ENCODE measurements at places on chromosomes 3 and 15.
A peak's percentile ranks its signal among the peaks of the same experiment; 100 is the strongest.

DNA sequence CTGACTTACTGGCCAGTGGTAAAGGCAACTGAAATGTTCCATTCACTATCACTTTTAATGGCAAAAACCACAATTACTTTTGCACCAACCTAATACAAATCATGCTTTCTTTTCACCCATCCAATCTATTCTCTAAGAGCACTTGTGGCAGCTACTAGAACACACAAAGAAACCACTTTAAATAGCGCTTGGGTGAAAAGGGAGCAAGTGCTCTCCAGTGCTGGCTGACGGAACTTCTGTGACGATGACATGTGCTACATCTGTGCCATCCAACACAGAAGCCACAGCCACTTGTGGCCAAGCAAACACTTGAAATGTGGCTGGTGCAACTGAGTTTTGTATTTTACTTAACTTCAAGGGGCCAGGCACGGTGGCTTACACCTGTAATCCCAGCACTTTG, 18.9 kb downstream of the SH3BP5 start:
- no peak for DNase-seq

- DNase-seq: no peak
These were observed 82.3 kb upstream of the AGTR1 start for GRCh38 chr3:148615382-148615781.

DNA sequence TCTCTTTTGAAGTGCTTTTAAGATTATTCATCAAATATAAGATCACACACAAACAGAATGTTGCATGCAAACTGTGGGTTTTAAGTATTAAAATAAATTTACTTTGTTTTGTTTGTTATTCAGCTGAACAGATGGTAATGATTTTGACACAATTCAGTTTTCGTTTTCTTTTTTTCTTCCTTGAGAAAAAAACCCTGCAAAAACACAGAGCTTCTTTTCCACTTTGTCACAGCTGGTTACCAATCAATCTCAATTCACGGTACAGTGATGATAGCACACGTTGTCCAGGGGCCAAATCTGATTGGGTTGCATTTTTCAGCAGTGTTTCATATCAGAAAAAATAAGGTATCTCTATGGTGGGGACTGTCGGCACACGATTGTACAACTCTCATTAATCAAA, 473.6 kb downstream of the ROBO2 start:
- DNase-seq: no peak

DNA sequence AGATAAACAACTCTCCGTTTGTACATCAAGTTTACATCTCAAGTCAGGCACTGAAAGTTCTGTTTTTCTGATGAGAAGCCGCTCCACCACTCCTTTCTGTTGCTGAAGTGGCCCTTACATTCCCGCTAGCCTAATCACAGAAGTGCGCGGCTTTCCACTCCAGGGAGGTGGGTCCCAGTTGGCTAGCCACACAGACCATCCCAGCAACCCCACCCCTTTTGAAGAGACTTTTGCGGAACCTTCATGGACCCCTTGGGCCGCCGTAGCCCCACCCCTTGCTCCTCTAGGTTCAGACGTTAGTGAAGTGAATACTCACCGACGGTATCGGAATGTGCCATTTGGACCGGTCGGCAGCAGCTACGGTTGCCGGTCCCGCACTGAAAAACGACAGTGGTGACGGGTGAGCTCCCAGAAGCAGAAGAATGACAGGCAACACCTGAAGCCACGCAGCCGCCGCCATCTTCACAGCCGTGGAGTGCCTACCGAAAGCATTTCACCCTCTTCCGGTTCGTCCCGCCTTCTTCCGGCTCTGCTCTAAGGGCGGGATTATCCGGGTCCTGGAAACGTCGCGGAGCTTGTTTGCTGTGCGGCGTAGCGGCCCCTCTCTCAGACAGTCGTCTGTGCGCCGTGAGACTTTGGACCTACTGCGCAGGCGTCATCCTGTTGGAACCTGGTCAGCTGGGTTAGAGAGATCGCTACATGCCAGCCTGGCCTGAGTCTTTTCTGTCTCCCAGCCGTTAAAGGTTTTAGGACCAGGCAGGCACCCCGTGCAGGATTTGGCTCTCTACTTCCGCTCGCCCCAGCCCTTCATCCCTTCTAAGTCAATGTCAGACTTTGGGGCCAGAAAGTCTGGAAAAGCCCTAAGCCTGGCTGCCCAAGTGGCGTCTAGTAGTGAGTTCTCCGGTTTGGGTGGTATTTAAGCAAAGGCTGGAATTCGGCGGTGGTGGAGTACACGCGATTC, at the start of the genes GANC and TMEM87A:
TSS of gene GANC (plus strand) at position 263 of the 961 bp plus-strand sequence. CDS start 1,281 bp downstream, outside the sequence.
TSS of gene TMEM87A (minus strand) at position 495 of the 961 bp plus-strand sequence. CDS start at position 460, 35 bp downstream.
- DNase-seq: peak; percentile 99

DNA sequence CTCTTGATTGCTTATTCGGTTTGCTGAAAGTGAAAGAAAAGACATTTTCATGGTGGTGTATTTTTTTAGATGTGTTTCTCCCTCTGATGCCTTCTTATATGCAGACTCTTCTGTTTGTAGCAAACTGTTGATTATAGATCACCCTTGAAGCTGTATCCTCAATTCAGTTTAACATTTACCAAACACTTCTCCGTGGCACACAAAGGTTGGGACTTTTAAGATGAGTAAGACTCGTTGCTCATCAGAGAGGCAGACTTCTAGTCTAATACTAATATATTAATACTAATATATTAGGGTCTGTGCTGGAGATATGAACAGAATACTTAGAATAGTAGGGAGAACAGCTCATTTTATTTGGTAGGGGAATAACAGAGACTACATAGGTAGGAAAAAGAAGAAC, 32.8 kb downstream of the RASA2 start:
- no peak for DNase-seq

DNA sequence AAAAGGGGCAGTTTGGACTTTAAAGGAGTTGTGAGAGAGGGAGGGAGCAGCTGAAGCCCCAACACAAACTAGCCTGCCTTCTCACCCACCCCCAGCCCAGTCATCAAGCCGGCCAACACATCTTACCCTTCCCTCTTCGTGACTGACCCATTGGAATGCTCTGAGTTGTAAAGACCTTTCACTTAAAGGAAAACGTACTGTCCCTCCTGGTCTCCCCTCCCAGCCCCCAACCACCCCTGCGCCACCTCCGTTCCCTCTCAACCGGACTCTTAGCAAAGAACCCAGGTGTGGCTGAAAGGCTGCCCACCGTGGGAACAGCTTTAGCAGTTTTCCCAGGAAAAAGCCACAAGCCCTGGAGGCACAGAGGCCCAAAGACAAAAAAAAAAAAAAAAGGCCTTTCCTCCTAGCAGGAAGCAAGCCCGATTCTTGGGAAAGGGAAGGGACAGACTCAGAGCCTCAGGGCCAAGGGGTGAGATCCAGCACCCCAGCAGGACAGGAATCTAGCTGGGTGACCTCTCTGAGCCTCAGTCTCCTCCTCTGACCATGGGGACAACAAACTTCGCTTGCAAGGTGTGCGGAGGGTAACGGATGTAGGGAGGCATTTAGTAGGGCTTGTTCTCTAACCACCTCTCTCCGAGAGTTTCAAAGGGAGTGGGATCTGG, 2.4 kb downstream of the CYP11A1 start:
- DNase-seq: no peak

DNA sequence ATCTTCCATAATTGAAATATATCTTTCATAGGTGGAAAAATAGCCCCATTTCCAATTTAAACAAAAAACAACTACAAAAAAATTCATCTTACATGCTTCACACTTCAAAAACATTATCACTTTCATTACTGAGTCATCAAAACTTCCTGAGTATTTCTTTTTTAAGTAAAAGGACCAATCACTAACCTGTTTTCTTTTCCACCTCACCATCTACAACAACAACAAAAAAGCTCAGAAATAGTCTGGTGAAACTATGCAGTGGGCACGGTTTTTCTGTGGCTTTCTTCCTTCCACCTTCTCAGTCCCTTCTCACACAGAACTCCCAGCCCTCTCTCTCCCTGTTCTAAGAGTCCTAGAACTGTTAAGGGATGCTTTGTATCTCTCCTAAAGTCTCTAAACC, 20.3 kb upstream of the TNIK start:
- no peak for DNase-seq

DNA sequence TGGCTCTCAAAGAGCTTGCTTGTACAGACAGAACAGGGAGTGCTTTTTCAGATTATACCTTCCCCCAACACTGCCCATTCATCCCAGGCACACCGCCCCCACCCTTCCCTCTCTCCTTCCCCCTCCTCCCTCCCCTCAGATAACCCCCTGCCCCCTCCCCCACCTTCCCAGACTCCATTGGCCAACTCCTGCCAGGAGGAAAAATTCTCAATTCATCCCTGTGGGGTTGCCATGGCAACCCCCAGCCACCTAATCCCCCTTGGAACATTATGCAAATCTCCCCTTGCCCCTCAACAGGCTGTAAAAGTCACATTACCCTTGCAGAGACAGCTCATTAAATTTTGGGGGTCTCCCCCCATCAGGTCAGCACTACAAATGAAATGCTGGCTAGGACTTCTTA, 14.3 kb downstream of the TLE3 start:
- no peak for DNase-seq

GRCh38 chr15:52730173-52730572, 51.0 kb upstream of the ATOSA start:
- DNase-seq: no peak

DNA sequence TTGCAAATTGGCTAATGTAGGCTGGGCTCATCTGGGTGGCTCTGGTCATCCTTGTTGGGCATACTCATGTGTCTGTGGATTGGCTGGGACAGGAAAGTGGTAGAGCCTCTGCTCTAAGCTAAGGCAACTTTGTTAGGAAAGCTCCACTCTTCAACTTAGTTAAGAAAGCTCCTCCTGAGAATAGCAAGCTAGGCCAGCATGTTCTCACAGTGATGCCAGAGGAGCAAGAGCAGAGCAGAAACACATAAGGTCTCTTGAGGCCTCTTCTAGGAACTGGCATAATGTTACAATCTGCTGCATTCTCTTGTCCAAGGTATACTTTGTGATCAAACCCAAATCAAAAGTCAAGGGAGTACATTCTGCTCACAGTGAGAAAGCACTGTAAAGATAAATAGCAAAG, 158.6 kb upstream of the RORA start:
- DNase-seq: no peak

DNA sequence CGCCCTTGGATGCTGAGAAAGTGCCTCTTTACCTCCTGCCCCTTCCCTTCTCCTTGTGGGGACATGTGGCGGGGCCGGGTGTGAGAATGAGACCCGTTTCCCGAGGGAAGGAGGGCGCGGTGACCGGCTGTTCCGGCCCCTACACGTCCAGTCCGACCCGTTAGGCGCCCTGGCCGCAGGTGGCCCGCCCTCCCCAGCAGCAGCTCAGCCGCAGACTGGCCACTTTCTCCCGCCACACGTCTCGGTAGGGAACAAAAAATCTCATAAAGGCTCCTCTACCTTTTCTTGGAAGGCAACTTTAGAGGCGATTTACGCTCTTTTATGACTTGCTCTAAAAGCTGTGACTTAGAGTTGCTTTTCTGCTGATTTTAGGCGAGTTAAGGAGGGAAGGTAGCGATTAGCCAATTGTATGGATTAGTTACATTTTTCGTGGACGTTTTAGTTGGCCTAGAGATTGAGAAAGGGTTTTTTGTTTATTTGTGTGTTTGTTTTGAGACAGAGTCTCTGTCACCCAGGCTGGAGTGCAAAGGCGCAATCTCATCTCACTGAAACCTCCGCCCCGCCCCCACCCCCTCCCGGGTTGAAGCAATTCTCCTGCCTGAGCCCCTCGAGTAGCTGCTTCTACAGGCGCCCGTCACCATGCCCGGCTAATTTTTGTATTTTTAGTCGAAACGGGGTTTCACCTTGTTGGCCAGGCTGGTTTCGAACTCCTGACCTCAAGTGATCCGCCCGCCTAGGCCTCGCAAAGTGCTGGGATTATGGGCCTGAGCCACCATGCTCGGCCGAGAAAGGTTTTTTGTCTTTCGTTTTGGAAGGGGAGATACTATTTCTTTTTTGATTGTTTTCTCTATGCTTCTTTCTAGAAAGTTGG, 8.3 kb upstream of the PGPEP1L start:
- no peak for DNase-seq

- no peak for DNase-seq
These were observed 28.0 kb upstream of the SLCO2A1 start for GRCh38 chr3:134057654-134058110.

GRCh38 chr15:70054366-70054765, 43.4 kb downstream of the TLE3 start:
- no peak for DNase-seq

DNA sequence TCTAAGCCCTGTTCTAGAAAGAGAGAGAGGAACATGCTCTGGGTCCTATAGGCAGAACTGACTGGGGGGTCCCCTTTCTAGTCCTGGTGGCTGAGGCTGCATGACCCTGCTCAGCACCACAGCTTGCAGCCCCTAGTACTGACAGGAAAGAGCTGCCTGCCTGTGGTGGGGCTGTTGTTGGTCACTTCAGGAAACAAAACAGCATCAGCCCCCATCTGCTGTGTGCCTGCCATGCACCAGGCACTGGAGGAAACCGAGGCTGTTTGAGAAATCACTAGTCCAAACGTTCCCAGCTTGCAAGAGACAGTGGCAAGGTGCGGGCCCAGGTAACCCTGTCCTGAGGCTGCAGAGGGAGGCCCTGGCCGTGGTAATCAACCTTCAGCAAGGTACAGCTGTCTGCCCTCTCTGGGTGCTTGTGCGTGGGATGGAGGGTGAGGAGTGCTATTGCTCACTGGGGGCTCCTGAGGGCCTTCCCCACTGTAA, 90.6 kb downstream of the IQSEC1 start:
- no peak for DNase-seq

GRCh38 chr15:76837474-76837873, 67.7 kb downstream of the SCAPER start:
- DNase-seq: no peak

DNA sequence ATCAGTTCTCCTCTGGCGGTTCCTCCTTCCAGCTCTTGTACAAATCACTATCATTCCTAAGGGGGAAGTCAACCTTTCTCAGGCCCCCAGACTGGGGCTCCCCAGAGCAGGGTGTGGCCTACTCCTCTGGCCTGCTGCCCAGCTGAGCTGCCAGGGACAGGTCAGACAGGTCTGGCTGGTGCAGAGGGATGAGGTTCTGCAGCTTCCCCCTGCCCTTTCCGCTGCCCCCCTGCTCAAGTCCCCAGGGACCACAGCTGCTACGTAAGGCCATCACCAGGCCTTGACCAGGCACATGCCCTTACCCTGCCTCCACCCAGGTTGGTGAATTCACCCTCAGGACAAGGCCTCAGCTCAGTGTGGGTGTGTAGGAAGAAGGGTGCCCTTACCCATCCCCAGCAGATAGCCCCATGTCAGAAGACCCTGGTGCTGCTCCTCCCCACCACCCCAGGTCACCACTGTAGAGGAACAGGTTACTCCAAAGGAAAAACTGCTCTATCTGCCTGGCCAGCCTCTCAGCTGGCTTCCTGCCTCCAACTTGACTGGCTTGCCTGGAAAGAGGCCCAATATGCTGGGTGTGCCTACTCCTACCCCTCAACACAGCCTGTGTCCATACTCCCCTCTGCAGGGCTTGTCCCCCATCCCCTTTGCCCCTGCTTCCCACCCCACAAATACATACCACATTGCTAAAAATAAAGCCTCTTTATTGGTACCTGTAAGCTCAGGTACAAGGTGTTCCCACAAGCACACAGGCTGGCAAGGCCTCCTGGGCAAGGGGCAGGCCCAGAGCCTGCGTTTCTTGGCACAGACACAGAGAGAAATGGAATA, 12.0 kb downstream of the CSRNP1 start:
- no peak for DNase-seq

- no peak for DNase-seq
These were observed 23.0 kb downstream of the ITGA11 start for GRCh38 chr15:68408971-68409370.
